Jurkat, Clone E6-1 (cell line): ENCODE measurements at places on chromosomes 4 and X.
A peak's percentile ranks its signal among the peaks of the same experiment; 100 is the strongest.

GRCh38 chr4:186984105-186984644, 260.5 kb upstream of the FAT1 start:
- DNase-seq, result no peak

DNA sequence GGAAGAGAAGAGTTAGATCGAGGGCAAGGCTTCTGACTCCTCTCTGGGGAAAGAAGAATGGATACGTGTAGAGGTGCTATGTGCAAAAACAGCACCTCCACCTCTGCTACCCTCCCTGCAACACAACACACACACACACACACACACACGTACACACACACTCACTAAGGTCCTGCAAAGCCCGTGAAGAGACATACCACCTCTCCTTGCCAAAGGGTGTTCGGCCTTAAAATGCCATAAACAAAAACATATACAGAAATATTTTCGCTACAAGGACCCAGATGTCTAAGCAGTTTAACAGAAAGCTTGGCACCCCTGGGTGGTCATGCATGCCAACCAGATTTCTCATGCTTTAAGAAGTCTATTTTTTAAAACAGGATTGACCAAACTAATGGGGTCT, 1.5 kb downstream of the TIFA start:
- no peak for DNase-seq

- no peak for DNase-seq
These were observed 165.8 kb upstream of the CYSLTR1 start for GRCh38 chrX:78493180-78493579.

- no peak for DNase-seq
These were observed 34.6 kb downstream of the ATXN3L start for GRCh38 chrX:13285229-13285628.

GRCh38 chr4:148425327-148426110, 16.7 kb downstream of the NR3C2 start:
- DNase-seq, result no peak

- DNase-seq, result peak; percentile 85
These were observed 15.9 kb downstream of the SH3TC1 start for GRCh38 chr4:8215001-8215427.

GRCh38 chrX:38515291-38515690, 46.1 kb upstream of the TSPAN7 start:
- no peak for DNase-seq

DNA sequence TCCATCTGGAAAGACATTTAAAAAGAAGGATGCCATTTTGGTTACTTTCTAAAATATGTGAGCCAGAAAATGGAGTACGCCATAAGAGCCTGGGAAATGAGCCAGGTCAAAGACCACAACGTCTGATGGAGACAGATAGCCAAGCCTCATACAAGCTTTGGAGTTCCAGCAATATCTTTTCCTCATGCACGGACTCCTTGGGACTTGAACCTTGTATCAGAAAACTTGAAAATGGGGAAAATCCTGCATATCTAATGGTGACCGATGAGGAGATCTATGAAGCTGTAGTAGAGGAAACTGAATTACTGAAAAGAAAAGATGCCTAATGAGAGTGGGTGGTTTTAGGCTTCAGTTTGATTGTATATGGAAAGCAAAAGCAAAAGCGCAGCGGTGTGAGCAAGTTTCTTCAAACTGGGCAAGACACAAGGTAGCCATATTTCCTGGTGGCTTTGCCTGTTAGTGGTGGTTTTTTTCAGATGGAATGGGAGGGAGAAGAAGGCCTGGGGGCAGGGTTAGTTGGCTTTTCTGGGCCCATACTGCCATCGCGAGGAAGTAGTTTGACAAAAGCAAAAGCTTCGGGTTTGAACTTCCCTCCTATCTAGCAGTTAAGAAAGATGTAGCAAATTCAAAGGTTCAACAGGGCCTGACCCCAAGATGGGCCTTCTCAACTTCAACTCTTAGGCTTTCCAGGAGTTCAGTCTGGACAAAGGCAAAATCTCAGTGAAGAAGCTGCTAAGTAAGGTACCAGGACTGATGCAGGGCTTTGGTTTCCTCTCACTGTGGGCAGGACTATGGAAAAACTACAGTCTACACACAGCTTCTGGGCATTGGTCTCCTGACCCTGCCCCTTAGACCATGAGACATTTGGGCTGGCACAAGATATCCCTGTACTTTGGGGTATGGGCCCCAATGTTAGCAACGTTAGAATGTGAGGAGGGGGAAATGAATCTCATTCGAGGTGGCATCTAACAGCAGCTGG, 210.0 kb upstream of the STK26 start:
- DNase-seq, result no peak

DNA sequence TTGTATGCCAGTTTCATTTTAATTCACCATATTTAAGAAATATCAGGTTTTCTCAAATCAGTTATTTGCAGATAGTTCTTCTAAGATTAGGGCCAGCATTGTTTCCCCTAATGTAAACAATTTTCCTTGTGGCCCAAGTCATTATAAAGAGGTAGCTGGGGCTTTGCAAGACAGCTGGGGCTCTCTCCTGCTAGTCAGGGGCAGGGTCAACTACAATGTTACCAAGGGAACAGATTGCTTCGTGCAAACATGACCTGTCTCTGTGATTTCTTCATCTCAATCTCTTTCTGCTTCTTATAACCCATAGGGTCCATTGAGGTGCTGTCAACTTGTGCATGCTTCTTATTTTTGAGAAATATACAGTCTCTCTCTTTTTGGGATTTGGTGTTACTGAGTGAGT, 12.1 kb downstream of the ARMCX6 start:
- DNase-seq, result no peak

- peak; percentile 46 for DNase-seq
These were observed 40.0 kb downstream of the C4orf51 start for GRCh38 chr4:145719752-145720624.

DNA sequence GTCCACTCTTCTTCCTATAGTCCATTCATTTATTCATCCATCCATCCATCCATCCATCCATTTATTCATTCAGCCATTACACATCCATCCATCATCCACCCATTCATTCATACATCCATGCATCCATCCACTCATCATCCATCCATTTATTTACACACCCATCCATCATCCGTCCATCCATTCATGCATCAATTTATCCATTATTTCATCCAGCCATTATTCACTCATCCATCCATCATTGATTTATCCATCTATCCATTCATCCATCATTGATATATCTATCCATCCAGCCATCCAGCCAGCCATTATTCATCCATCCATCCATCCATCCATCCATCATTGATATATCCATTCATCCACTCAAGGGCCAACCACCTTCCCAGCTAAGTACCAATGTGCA, 12.7 kb downstream of the CPZ start:
- DNase-seq, result no peak

DNA sequence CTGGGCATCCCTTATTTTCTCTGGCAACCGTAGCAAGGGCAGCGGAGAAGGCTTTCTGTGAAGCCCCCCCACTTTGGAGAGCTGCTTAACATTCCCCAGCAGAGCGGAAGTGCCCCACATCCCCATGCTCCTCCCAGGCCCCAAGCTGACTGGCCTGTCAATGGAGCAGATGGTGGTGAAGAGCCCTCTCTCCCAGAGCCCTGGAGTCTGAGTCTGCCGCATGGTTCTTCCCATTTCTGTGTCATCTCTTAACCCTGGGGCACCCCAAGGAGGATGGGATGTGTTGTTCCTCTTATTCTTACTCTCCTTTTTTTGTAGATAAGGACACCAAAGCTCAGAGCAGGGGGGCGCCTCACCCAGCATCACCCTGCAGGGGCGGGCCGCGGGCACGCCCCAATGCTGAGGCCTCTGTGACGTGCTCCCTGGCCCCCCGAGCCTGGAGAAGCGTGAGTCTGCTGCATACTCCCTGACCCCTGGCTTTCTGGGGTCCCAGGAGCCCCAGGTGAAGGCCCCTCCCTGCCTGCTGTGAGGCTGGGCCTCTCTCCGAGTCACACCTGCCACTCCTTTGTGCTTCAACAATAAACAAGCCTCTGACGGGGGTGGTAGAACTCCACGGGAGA, 35.9 kb downstream of the ADRA2C start:
- no peak for DNase-seq

DNA sequence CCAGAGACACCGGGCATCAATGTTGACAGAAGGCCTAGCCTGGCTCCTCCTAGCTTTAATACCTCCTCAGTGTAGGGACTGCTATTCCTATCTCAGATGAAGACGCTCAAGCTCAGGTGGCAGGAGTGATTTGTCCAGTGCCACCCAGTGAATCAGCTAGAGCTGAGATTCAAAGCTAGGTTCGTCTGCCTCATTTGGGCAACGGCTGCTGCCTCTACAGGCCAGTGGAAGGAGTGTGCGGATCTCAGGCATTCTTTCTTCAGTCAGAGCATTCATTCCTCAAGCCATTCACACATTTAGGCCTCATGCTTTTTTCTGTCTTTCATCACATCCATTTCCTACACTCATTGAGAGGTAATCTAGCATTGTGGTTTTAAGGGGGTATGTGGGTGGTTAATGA, 7.3 kb downstream of the TSR2 start:
- DNase-seq, result no peak

DNA sequence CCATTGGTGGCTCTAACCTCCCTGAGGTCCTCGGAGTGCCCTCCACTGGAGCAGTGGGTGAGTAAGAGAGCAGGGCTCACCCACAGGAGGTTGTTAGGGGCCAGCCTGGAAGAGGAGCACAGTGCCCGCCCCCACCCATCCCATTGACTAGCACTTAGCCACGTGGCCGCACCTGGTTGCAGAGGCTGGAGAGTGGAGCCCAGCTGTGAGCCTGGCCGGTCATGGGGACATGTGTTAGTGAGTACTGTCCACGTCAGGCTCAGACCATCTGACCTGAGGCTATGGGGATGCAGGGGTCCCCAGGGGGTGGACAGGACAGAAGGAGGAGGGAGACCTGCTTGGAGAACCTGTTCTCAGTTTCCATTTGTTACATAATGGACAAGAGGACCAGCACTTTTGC, 1.4 kb upstream of the MAN2B2 start:
- no peak for DNase-seq

DNA sequence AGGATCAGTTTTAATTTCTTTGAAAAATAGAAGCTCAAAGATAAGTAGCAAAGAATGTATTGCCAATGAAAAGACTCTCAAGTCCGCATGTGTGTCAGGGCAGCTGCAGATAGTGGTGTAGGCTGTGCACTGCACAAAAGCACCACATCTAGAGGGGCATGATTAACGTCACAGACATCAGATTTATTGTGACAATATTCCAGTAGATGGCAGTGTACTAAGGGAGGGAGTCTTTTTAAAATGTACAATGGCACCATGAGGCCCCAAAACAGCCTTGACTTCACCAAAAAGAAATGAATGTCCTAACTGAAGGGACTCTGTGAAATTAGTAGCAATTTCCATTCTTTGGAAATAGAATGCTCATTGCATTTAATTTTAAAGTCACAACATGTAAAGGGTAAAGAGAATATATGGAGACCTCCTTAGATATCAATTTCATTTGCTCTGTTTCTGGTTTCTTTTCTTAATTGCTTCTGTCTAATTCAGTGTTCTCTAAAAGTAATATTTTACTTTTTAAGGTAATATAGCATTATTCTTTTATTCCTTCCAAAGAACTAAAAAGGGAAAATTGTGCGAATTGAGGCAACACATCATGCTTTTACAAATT, 98.4 kb downstream of the ZNF827 start:
- DNase-seq, result peak; percentile 62
